ENCODE measurements at places on chromosomes 6 and 20.

DNA sequence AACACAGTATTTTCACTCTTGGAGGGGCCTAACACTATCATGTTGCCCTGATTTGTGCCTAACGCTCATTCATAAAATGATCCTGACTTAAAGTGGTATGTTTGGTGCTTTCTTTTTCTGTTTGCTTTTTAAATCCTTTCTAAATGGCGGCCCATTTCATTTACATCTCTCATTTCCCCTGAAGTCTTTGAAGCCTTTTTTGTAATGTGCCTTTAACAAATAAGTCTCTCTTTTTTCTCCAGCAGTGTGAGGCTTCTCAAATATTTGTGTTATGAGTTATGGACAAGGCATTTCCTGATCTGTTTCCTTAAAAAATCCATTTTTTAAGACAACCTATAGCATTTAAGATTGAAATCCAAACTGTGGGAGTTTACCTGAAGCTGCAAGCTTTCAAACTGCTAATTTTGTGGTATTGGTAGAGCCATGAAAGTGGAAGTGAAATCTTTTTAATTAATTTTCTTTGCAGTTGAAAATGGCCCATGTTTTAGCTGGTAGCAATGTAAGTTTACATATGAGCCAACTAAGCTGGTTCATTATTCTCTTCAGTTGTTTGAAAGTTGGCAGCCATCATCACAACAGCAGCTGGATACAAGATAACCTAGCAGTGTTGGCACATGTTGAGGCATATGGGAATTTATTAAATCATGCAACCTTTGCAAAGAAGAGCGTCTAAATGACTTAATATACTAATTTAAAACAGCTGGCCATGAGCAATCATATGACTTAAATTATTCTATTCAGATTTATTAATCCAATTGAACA, 469.7 kb downstream of the CDKAL1 start:
- DNase-seq, result no peak

GRCh38 chr6:36920049-36920448, 34.3 kb downstream of the C6orf89 start:
- DNase-seq, result no peak

DNA sequence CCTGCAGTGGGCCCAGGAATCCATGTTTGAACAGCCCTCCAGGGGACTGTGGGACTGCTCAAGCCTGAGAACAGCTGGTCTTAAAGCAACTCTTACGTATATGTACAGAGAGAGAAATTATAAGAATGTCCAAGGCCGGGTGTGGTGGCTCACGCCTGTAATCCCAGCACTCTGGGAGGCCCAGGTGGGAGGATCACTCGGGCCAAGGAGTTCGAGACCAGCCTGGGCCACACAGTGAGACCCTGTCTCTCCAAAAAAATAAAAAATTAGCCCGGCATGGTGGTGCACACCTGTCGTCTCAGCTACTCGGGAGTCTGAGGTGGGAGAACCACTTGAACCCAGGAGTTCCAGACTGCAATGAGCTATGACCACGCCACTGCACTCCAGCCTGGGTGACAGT, 134.0 kb downstream of the DTNBP1 start:
- no peak for DNase-seq

DNA sequence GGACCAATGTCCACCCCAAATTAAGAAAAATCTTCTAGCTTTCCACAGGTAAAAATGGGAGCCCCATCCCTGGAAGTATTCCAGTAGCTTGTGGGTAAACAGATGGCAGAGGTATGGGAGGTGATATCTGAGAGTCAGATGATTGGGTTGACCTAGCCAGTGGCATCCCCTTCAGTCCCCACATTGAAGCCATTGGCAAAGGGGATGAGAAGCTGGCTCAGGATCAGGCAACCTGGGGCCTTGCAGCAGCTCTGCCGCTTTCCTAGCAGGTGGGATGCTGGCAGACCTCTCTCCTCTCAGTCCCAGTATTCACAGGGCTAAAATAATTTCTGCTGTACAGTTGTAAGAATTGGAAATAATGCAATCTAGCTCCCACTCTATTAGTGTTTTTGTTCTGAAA, 108.9 kb upstream of the KCNG1 start:
- no peak for DNase-seq

DNA sequence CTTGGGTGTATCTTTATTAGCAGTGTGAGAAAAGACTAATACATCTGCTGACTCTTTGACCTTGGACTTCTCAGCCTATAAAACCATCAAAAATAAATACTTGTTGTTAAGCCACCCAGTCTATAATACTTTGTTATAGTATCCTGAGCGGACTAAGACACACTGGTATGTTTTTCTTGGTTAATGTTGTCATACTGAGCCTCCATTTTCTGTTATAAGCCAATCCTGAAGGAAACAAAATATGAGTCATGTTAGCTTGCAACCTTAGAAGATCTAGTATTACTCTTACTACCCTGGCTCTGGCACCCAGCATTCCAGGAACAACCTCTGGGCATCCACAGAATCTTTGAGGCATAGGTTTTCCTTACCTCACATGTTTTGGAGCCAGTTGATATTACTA, 307.2 kb downstream of the FRK start:
- DNase-seq, result peak; percentile 34

- DNase-seq, result no peak
Observed at GRCh38 chr6:134830940-134831339, 119.0 kb downstream of the ALDH8A1 start.

DNA sequence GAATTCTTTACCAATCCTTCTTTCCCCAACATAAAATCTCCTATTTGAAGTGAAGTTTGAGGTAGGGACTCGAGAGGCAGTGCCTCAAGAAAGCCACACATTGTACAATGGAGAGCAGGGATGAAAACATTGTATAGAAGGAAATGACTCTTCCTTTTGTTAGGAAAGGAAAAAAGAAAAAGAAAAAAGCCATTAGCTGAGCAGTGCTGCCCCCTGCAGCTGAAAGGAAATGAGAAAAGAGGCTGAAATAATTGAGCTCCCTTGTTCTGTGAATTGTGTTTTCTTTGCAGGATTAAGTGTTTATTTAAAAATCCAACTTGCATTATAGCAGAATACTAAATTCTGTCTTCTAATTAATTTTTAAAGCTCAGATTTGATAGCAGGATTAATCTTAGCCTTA, 162.9 kb upstream of the SASH1 start:
- peak; percentile 18 for DNase-seq

DNA sequence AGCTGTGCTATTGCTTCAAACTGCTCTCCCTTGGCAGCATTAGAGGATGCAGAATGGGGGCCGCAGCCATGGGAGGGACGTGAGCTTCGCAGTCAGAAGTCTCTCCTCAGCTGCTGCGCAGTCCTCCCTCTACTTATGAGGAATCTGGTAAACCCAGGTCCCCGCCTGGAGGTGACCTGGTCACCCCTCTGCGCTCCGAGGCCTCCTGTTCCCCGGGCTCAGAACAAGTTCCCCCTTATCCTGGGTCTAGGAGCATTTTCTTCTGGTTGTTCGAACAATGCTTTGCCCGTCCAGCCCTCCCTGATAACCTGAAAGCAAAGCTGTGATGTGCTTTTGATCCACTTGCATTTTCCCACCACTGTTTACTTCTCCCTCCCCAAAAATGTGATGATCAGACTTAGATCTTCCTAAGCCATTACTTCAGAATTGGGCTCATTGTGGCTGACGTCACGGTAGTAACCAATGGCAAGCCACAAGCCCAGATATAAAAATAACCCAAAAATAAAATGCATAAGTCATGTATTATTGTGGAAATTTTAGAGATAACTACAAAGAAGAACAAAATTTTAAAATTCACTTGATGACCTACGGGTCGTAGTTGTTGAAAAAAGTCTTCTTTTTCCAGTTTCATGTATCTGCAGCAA, 80.7 kb downstream of the SERAC1 start:
- no peak for DNase-seq

GRCh38 chr6:31877651-31878161, 1.1 kb downstream of the SLC44A4 start:
- DNase-seq, result no peak

- DNase-seq, result no peak
Observed at GRCh38 chr6:29734046-29735018, 11.1 kb downstream of the HLA-F start.

DNA sequence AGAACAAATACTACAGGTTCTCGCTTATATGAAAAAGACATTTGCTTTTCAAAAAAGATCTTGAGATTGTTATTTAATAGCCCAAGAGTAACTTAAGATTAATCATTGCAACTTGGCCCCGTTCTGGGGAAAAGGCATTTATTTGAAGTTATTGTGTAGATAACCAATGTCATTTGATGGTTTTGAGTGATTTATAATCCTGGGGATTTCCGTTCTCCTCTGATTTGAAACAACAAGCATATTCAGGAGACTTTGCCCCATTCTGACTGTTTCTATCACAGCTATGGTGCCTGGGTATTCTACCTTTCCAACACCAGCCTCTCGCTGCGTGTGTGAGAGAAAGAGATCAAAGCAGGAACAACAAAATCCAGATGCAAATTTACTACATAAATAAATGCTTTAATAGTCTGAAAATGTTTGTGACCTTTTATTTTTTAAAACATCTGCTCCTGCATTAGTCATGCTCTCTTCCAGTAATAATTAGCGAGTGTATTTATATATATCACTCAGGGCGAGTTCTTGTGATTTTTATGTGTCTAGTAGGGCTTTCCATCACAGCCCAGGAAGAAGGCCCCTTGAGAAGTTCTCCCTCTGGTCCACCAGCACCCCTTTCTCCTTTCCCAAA, 197.9 kb upstream of the FOXQ1 start:
- peak; percentile 52 for DNase-seq

GRCh38 chr20:62051546-62052255, 14.0 kb downstream of the TAF4 start:
- no peak for DNase-seq

DNA sequence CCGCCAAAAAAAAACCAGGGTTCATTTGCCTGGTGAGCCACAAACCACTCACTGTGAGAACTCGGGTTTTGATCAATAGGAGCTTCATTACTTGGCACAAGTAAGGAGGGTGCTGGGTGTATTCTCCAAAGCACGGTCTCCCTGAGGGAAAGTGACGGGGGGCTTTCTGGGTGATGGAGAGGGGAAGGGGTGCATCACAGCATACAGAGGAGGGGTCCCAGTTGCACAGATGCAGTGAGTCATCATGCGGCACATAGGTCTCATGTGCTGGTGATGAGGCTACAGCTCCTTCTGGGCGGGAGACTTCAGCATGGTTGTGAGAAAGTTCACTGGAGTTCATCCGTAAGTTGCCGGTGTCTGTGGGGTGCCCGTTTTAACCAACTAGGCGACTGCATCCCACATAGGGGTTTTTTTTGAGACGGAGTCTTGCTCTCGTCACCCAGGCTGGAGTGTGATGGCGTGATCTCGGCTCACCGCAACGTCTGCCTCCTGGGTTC, 36.2 kb downstream of the SUN5 start:
- no peak for DNase-seq

- peak; percentile 8 for DNase-seq
Observed at GRCh38 chr6:3383525-3383924, 73.3 kb downstream of the SLC22A23 start.

DNA sequence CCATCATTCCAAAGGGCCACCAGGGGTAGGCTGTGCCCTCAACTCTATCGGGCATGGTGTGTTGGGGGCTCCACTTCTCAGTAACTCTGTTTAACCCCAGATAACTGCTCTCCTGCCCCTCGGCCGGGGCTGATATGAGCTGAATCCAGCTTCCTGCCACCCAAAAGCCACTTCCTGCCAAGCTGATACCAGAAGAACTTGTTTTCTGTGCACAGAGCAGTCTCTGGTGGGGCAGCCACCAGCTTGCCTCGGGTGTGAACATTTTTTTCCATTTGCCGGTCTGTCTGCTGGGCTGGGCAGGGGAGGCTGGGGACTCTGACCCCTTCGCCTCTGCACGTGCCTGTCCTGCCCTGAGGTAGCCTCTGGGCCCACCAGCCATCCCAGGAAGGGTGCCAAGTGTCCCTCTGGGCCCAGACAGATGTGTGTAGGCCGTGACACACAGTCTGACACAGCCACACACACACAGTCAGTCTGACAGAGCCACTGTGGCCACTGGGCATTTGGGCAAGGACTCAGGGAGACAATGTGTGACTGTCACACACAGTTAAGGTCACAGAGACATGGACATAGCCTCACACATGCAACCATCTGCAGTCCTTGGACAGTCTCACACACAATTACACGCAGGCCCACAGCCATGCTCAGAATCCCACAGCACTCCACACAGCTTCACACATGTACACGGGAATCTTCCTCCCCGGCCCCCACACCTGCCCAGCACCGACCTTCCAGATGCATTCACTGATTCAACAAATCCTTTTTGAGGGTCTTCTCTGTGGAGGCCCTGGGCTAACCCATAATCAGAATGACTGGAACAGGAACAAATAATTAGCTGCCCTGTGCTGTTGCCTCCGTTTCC, 45.1 kb downstream of the NOL4L start:
- DNase-seq, result no peak

DNA sequence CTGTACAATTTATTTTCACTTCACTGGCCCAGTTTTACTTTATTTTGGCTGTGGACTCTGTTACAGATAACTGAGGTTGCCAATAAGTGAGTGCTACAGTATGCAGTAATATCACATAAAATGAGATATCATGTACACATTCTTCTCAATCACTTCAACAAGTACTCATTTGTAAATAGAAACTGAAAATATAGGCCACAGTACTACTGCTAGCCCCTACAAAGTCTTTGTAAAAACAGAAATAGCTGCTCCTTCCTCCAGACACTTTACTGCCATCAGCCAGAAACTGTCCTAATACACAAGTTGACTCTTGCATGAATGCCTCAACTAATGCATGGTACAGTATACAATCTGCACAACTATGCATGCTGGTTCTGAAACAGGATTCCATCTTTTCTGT, 9.2 kb downstream of the DTNBP1 start:
- no peak for DNase-seq

DNA sequence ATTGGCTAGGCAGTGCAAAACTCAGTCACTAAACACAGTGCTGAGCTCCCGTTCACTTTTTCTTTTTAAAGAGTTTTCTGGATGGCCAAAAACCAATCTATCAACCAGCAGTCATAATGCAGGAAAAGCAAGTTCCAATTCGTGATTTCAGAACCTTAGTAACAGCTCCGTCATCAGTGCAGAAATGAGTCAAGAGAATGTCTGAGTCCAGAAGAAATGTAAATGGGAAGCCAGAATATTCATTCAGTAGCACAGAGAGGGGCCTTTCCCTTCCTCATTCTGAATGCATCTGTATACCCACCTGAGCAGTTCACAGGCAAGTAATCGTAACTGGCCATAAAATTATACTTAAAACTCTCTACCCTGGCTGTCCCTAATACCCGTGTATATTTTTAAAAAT, 20.4 kb downstream of the HUS1B start:
- no peak for DNase-seq

DNA sequence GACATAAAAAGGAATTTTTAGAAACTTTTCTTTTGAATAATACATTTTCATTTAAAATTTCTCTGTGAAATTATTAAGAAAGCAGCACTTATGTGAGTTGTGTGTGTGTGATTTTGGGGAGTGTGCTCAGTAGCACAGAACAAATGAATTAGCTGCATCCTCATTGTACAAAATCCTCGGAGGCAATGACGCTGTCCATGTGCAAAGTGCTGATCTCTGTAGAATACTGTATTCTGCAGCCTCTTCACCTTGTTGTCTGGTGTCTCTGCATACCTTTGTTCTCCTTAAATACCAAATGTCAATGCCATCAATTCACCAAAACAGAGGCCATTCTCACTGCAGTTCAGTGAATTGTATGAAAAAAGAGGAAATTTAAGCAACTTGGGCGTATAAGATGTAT, 838.4 kb downstream of the QKI start:
- DNase-seq, result no peak
